H9 (cell line): ENCODE measurements at places on chromosomes 5 and 9.
A peak's percentile ranks its signal among the peaks of the same experiment; 100 is the strongest.

DNA sequence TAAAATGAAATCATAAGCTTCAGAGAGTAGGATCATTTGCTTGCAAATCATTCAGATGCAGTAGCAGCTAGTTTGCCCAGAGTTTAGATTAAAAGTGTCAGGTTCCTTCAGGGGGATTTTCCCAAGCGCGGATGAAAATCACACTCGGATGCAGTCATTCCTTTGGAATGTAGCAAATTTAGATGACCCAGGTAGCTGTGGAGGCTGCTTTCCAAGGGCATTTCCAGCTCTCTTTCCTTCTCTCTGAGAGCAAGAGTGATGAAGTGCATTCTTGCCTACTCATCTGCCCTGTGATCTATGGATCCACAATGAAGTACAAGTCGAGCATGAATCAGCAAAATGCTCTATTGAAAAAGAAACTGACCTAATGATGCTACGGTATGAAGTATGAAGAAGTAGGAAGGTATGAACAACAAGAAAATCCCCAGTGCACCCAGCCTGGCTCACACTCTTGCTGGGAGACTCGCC is 200.2 kb downstream of the PLK2 start:
- peak; percentile 59 for DNase-seq

DNA sequence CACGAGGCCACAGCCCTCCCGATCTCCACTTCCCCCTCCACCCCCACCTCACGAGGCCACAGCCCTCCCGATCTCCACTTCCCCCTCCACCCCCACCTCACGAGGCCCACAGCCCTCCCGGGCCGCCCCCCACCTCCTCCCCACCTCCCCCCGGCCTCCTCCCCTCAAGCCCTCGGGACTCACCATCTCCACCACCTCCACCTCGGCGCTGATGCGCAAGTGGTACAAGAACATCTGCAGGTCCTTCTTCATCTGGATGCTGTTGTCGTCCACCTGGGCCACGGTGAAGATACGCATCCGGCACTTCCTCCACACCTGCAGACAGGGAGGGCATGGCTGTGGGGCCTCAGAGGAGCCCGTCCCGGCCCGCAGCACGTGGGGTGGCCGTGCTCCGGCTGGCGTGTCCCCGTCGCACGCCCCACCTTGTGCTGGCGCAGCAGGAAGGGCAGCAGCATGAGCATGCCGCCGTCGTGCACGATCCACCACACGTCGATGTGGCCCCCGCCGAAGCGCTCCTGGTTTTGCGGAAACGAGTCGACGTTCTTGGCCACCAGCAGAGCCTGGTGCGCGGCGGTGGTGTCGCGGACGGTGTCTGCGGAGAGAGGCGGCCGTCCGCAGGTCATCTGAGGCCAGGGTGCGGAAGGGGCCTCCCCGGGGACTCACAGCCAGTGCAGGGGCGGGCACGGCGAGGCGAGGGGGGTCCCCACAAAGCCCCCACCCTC is 48.0 kb downstream of the SLC12A7 start:
- DNase-seq, result no peak

DNA sequence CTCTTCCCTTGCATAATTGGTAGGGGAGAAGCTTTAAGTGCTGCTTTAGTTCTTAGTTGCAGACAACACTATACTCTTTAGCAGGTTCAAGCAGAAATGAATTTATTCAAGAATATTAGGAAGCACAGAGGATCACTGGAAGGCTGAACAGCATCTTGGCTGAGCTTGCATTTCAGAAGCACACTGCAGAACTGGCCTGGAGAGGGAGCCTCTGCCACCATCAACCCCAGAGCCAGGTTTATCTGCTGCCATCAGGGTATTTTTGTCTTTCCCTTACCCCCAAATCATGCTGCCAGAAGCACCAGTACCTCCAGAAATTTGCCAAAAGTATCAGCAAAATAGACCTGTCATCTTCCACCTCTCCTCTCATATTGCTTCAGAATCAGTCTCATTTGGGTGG is 440.7 kb downstream of the DMAC1 start:
- DNase-seq, result peak; percentile 32

- no peak for DNase-seq
Measured at GRCh38 chr5:14507156-14507941, 74.2 kb upstream of the OTULINL start.

DNA sequence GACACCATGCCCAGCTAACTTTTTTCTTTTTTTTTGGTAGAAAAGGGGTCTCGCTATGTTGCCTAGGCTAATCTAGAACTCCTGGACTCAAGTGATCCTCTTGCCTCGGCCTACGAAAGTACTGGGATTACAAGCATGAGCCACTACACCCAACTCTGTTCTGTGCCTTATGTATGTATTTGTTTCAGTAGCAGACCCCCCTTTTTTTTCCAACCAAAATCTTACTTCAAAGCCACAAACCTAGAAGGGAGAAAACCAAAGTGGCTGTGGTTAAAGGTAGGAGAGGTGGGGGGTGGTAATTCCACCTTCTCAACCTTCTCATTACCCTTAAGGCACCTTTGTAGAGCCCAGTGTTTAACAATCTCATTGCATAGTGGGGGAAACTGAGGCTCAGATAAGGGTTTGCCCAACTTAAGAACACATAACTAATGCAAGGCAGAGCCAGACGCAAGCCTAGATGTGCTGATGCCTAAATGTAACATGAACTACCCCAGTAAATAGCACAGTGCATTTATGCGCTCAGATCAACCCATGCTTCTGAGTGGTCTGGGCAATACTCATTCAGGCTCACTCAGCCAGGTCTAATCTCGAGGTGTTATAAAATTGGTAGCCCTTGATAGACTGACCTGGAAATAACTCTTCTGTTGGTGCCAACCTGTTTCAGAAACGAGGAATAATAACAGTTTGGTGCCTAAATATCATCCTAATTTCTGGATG is 33.0 kb downstream of the ITK start:
- no peak for DNase-seq
